ELR (cell line): ENCODE measurements at places on chromosomes 16 and 17.

GRCh38 chr16:24018485-24018884, 182.7 kb downstream of the PRKCB start:
- DNase-seq = no peak

- no peak for DNase-seq
Measured at GRCh38 chr17:17866425-17866824, 29.6 kb upstream of the SREBF1 start.

DNA sequence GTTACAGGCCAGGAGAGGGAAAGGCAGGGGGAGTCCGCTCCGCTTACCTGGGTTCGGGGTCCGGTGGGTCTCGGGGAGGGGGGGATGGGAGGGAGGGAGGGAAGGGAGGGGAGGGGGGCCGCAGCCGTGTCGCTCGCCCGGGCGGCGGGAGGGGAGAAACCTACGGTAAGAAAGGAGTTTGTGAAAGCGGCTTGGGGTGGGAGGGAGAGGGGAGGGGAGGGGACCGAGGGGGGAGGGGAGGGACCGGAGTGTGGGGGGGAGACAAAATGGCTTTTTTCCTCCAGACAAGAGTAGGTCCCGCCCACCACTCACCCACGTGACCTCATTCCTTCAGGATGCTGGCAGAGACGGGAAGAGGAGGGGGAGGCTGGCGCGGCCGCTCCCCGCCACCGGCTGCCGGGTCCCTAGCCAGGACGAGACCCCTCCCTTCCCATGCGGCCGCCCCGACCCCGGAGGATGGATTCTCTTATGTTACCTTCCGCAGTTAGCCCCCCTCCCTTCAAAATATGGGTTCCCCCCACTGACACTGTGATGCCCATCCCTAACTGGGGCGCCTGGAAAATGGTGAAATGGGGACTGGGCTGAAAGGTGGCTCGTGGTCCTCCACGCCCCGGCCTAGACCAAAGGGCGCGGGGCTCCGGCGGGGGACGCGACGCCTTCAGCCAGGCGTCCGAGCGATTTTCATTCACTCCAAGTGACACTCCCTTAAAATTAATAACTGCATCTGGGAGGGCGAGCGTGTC, at the start of gene PCGF2:
Gene PCGF2, minus strand, starts transcription at position 188 of the 743 bp plus-strand sequence. CDS start 7,934 bp downstream, outside the sequence.
- DNase-seq = peak; percentile 94

- no peak for DNase-seq
Measured at GRCh38 chr17:57699751-57700219, 45.3 kb downstream of the CCDC182 start.

DNA sequence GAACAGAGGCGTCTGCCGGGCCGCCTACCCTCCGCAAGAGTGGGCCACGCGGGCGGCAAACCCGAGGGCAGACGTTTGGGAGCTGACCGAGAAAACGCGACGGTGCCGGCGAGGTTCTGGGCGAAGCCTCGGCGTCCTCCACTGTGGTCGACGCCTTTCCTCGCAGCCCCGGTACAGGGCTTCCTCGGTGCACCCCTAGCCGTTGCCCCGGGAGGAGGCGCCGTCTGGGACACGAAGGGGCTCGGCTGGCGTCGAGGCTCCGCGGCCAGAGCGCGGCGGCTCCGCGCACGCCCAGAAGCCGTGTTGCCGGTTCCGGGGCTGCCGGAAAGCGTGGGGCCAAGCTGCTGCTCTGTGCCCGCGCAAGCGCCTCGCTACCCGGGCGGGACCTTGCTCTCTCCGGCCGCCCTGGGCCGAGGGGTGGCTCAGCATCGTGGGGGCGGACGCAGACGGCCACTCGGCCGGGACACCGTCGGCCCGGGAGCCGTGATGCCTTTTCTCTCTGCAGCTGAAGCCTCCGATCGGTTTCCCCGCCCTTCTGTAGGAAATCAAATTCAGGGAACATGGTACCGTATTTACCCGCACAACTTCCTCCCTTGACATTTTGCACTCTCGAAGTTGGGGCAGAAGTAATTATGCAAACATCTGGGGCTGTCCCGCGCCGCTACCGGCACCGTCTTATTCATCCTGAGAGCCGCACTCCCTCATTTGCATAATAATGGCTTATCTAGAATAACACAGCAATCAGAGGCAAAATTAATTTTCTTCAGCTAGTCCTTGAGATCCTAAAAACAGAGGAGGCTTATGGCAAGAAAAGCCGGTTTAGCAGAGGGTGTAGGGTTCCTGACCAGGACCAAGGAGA, 7.3 kb upstream of the CBX8 start:
- no peak for DNase-seq

- DNase-seq = peak; percentile 86
Measured at GRCh38 chr17:49450735-49451134, 36.1 kb upstream of the PHB1 start.

DNA sequence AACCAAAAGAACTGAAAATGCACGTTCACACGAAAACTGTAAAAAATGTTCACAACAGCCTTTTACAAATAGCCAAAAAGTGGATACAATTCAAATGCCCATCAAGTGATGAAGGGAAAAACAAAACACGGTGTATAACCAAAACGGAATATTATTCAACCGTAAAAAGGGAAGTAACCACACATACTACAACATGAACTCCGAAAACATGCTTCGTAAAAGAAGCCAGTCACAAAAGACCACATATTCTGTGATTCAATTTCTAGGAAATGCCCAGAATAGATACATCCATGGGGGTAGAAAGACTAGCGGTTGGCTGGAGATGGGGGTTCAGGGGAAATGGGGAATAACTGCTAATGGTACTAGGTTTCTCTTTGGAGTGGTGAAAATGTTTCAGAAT, 81.5 kb upstream of the TRAP1 start:
- DNase-seq = no peak

GRCh38 chr16:15613676-15614075, 29.3 kb downstream of the MARF1 start:
- no peak for DNase-seq

DNA sequence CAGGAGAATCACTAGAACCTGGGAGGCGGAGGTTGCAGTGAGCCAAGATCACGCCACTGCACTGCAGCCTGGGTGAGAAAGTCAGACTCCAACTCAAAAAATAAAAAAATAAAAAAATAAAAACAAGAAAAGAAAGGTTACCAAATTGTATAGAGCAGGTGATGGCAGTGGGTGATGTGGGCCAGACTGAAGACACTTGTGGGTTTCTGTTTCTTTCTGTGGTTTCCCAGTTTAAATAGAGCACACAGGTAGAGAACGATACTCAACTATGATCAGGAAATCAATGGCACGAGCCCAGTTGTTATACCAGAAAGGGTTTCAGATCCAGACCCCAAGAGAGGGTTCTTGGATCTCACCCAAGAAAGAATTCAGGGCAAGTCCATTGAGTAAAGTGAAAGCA, 32.6 kb downstream of the NUBP1 start:
- no peak for DNase-seq
